A549 (cell line): ENCODE measurements at places on chromosomes 13 and 19. TPM values are rescaled to one million over a fixed set of nuclear protein-coding genes. Genes with fewer than 3 reads are reported as not detected.

Gene S1PR5
- polyA plus RNA-seq: 3.0 to 3.8 TPM (median 3.1 TPM) in 3 replicates

Gene RFPL4A
- polyA plus RNA-seq: not detected in 3 replicates

Gene DZIP1
- polyA plus RNA-seq: 11.5 to 12.9 TPM (median 12.7 TPM) in 3 replicates

Gene ZNF320
- not detected in 3 replicates for polyA plus RNA-seq

Gene SHD
- polyA plus RNA-seq: 0.29 to 0.38 TPM in 2 of 3 replicates, not detected in the other

Gene CCNE1
- polyA plus RNA-seq: 25.0 to 26.9 TPM (median 25.2 TPM) in 3 replicates

Gene CD79A
- polyA plus RNA-seq: 0.29 to 0.54 TPM (median 0.29 TPM) in 3 replicates

Gene FFAR3
- polyA plus RNA-seq: not detected in 3 replicates

- no peak for DNase-seq
These were observed 930.0 kb upstream of the SLITRK6 start for GRCh38 chr13:86729206-86729605.

GRCh38 chr19:13122275-13122878, 4.3 kb downstream of the NACC1 start:
- no peak for DNase-seq

- peak; percentile 61 for DNase-seq
These were observed 1.2 kb downstream of the LDLR start for GRCh38 chr19:11090264-11090996.

- DNase-seq: peak; percentile 92
These were observed 9.6 kb upstream of the SBNO2 start for GRCh38 chr19:1183543-1184172.

DNA sequence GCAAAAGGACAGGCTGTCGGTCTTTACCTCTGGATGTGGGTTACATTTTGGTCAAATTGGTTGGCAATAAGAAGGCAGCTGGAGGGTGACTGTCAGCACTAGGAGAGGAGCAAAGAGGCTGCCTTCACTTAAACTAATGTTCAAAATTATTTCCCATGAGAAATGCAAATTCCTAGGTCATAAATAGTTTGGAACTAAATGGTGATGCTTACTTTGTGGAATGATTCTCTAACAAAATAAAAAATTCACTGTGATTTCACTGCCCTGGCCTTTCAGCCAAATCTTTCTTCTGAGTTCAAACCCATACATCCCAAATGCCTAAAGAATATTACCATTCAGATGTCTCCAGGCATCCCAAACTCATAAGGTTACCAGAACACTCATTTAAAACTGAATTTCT, 25.0 kb upstream of the OXGR1 start:
- no peak for DNase-seq

DNA sequence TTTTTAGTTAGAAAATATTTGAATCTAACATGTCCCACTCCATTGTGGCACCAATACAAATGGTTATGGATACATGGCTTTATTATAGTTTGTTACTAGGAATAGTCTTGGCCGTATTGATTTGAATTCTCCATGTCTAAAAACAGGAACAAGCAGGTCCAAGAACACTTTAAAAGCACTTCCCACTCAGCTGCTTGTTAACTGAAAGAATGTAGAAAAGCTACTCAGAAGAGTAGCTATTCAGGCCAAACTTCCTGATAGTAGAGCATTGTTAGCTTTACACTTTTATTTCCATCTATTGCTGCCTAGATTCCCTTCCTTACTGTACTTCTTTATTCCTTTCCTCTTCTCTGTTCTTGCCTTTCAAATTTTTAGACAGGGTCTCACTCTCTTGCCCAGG, 6.9 kb downstream of the PIBF1 start:
- no peak for DNase-seq

DNA sequence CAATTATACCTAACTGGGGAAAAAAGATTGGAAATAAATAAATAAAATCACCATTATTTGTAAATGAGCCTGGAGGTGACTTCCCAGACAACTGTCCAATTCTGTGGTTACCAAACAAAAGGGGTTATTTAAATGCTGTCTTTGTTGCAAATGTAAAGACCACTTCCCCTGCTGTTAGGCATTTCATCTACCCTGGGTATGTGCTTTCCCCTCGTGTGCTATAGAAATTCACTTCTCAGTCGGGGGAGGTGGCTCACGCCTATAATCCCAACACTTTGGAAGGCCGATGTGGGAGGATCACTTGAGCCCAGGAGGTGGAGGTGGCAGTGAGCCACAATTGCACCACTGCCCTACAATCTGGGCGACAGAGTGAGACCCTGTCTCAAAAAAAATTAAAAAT, 101.9 kb upstream of the AKAP11 start:
- no peak for DNase-seq

- peak; percentile 5 for DNase-seq
These were observed 441.5 kb upstream of the KLF12 start for GRCh38 chr13:74575729-74576125.

GRCh38 chr19:33704271-33704670, 82.5 kb downstream of the CHST8 start:
- no peak for DNase-seq

GRCh38 chr13:51870616-51871015, 8.8 kb downstream of the CCDC70 start:
- DNase-seq: no peak

- no peak for DNase-seq
These were observed 20.6 kb downstream of the HCN2 start for GRCh38 chr19:610071-610800.

GRCh38 chr13:36746051-36746450, 72.2 kb downstream of the SERTM1 start:
- no peak for DNase-seq

DNA sequence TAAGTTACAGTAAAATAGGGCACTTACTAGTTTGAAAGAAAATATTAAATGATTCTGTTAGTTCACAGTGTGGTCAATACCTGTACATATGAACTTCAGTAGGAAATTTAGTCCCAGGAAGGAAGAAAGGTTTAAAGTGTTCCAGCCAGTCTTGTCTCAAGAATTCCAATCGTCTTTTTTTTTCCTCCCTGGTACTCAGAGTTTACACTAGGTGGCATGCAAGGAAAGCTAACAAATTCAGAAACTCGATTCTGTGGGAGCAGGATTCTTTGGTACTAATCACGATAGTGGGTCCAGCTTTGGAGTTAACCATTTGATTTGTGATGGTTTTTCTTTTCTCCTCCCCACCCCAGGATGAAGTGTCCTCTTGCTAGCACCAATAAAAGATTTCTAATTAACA, 43.6 kb downstream of the POLR1D start:
- no peak for DNase-seq

DNA sequence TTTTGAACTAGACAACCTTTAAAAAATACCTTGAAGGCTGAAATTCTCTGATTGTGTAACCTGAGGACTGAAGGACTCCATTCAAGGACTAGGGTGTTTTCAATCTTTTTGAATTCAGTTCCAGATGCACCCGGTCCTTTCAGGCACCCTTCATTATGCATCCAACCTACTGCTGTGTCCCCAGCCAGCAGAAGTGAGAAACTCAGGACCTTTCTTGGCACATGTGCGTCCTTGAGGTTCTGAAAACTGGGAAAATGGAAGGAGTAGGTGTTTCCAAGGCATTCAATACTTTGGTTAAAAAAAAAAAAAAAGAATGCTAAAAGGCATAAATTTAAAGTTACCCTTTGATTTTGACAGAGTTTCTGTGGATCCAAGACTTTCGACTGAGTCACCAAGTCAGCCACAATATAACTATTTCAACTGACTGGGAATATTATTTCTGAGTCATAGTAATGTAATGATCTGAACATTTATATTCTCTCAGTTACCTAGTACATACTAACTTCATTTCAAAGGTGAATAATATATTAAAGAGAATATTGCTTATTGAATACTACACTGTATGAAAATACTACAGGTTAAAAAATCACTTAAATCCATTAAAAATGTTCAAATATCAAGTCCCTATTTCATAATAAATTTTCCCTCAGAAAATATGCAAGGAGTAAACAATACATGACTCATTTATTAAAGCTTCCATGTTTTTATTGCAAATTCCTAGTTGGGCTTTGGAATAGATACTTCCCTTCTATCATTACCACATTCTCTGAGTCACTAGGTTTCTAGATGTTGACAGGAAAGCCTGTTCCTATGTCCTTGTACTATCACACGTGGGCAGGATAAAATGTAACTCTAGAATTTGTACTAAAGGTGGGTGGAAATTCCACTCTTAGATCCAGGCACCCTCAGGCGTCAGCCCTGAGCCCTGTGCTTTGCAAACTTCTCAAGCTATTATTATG, 2.4 kb upstream of the ITGBL1 start:
- DNase-seq: peak; percentile 42

GRCh38 chr13:113877149-113877990, 13.5 kb upstream of the GAS6 start:
- DNase-seq: no peak

- no peak for DNase-seq
These were observed 133.8 kb downstream of the PDS5B start for GRCh38 chr13:32720026-32720425.

- DNase-seq: no peak
These were observed 2.8 kb downstream of the JSRP1 start for GRCh38 chr19:2253106-2254063.

DNA sequence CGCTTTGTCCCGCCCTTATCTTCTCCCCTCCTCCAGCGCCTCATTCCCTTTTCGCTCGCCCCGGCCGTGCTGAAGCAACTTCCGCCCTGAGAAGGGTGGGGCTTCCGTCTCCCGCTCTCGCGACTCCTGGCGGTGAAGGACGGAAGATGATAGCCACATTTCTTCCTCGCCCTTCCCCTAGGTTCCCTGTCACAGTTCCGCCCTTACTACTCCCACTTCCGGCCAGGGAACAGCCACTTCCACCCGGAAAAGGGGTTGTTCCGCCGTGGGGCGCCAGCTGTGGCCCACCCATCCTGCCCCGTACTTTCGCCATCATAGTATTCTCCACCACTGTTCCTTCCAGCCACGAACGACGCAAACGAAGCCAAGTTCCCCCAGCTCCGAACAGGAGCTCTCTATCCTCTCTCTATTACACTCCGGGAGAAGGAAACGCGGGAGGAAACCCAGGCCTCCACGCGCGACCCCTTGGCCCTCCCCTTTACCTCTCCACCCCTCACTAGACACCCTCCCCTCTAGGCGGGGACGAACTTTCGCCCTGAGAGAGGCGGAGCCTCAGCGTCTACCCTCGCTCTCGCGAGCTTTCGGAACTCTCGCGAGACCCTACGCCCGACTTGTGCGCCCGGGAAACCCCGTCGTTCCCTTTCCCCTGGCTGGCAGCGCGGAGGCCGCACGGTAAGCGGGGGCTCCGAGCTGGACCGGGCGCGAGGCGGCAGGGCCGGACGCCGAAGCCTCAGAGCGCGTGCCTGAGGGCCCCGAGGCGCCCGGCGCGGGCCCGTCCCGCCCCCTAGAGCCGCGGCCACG, at the start of gene RPS19:
Gene RPS19, plus strand, starts transcription at position 638 of the 801 bp plus-strand sequence. CDS start 520 bp downstream, outside the sequence.
- DNase-seq: peak; percentile 100

DNA sequence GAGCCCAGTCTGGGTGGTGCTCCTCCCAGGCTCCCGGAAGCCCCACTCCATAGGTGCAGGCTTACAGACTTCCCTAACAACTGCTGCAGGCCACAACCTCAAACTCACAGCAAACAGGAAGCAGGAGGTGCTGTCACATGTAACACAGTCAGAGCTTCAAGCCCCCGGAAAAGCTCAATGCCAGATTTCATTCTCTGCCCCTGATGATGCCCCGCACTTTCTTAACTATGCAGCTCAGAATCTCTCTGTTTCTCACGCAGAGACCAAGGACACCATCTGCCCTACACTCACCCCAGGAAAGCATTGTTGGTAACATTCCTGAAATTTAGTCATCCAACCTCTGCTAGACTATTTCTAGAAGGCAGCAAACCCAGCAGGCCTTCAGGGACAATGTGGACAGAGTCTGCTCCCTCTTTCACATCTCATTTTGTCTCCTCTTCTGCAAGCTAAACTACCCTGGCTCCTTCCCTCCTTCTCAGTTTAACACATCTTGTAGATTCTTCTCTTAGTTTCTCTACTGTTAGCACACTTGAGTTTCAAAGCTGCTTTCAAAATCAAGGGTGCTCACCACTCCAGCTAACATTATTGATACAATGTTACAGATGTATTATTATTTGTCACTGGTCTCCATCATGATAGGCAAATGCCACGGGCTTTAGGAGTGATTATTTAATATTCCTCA, 162.5 kb downstream of the KCTD12 start:
- DNase-seq: no peak

DNA sequence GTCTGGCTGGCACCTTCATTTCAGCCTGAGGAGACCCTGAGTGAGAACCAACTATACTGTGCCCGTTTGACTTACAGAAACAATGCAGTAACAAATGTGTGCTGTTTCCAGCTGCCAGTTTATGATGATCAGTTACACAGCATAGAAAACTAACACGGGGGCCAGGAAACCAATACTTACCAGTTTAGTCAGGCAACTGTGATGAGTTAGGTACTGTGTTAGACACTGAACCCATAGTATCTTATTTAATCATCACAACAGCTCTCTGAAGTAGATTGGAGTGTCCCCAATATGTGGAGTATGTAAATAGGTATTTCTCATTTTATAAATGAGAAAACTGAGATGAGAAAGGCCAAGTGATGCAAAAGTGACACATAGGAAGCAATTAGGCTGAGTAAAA, 620.9 kb upstream of the KLF12 start:
- no peak for DNase-seq

DNA sequence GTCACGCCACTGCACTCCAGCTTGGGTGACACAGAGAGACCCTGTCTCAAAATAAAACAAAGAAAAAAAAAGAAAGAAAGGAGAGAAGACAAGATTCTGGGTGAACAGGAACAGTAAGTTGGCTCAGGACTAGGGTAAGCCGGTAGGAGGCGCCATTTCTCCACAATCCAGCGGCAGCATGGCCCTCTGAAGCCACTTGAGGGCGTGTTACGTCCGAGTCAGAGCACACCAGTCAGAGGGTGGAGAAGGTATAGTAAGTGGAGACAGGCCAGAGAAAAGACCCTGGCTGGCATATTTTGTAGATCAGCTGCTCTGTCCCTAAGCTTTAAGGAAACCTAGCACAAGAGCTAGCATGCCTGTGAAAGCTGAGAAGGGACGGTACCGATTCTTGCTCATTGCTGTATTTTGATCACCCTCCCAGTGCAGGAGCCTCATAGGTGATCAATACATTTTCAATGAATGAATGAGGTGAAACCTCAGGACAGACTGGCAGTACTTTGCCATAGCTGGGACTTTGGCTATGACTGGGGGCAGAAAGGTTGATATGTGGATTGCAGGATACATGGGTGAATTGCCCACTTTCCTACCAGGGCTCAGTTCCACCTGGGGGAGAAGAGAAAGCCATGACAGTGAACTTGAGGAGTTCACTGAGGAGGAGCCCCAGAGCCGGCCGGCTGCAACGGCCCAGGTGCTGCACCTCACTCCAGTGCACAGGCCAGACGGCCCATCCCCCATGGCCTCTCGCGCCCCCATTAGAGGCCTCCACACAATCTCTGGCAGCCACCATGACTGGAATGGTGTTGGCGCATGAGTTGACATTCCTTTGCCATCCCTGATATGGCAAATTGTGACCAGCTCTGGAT, 23.5 kb downstream of the POU2F2 start:
- peak; percentile 95 for DNase-seq

- DNase-seq: no peak
These were observed 173.7 kb downstream of the KLF12 start for GRCh38 chr13:73960474-73960873.

DNA sequence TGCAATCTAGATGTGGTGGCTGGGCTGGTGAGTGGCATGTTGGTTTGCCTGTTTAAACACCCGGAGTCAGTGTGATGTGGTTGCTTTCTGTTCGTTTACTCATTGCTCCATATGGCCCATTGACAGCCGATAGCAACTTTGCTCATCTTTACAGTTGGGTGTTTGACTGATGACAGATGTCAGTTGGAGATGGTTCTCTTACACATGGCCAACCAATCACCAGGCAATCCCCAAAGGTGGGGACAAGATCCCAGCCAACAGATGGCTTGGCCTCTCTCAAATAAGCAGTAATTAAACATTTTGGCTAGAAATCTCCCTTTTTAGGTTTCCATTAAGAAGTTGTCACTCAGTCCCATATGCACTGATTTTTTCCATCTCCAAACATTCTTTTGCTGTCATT, 497.1 kb upstream of the ARGLU1 start:
- no peak for DNase-seq
